DMS79 treated with DMSO at 0.1 percent for 48 hours (cell line): ENCODE measurements at places on chromosomes 7 and 10.

DNA sequence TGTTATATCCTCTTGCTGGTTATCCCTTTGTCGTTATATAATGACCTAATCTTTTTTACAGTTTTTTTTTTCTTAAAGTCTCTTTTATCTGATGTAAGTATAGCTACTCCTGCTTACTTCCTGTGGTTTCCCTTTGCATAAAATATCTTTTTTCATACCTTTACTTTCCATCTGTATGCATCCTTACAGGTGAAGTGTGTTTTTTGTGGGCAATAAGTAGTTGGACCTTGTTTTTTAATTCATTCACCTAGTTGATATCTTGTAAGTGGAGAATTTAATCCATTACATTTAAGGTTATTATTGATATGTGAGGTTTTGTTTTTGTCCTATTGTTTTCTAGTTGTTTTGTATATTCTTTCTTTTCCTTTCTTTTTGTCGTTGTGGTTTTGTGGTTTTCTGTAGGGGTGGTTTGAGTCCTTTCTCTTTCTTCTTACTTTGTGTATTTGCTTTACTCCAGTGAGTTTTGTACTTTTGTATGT lies 168.6 kb downstream of the MLLT10 start:
- no peak for DNase-seq

DNA sequence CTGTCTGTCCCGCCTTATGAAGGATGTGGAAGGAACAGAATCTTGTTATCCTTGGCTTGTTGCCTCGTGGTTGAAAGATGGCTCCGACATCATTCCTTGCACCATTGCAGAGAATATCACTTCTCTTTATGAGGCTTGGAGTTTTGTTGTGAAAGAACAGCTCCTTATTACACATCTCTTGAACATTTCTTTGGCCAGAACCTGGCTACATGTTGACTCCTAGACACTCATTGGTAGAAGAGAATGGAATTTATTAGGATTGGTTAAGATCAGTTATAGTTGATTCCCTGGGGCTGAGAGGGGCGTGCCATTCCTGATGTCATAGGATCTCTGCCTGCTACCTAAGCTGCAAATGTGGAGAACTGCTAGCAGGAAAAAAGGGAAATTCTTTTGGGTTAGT lies 180.5 kb upstream of the CTBP2 start:
- no peak for DNase-seq

GRCh38 chr10:88979603-88980002 lies 11.0 kb upstream of the FAS start:
- DNase-seq: no peak

DNA sequence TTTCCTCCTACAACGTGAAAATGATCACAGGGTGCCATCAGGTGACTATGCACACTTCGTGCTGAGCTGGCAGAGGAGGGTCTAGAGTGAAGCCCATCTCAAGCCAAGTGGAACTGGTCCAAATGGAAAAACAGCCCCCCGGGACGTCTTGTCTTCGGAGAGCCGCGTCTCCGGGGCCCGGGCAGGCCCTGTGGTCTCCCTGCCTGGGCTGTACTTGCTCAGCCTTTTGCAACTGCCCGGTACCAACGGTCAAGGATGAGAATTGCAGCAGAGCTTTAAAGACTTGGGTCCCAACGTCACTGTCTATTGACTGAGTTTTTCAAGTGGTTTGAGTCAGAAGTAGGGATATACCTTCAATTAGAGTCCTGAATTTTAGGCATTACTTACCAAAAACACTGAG lies 315.5 kb downstream of the PTPRN2 start:
- DNase-seq: no peak

- peak; percentile 33 for DNase-seq
Measured at GRCh38 chr7:149714910-149715471, 58.4 kb downstream of the ZNF467 start.

DNA sequence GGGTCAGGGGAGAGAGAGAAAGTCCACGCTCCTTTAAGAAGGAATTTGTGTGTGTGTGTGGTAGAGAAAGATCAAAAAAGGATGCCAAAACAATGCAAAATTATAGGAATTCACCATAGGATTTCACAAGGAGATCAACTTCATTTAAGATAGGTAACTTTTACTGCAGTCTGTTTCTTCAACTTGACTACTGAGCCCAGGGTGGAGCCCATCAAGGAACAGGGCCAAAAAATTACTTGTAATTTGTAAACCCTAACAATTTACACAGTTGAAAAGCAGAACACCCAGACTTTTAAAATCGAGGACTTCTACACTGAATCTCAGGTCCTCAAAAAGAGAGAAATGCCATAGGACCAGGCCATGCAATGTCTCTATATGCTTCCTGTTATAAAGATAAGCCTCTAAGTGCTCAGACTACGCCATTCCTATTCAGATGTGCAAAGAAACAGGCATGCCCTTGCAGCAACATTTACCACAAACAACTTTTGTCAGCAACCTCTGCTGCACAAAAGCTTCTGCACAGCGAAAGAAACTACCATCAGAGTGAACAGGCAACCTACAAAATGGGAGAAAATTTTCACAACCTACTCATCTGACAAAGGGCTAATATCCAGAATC lies 10.6 kb upstream of the GIMAP4 start:
- no peak for DNase-seq

DNA sequence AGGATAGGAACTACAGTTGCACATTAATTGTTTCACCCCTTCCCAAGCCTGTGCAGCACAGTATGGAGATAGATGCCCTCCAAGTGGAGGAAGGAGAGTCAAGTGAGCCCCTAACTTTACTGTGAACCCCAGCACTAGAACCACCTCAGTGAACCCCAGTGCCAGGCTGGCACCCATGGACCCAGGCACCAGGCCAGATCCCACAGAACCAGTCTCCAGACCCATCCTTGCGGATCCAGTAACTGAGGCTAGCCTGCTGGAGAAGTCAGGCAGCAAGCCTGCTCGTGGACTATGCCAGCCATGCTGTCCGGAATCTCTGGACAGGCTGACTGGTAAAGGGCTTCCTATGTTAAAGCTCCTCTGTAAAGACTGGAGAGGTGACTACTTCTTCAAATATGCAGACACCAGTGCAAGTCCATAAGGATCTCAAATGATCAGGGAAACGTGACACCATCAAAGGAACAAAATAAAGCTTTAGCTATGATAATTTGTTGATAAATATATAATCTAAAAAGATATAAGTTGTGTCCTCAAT lies 27.7 kb downstream of the SHOC2 start:
- DNase-seq: no peak

DNA sequence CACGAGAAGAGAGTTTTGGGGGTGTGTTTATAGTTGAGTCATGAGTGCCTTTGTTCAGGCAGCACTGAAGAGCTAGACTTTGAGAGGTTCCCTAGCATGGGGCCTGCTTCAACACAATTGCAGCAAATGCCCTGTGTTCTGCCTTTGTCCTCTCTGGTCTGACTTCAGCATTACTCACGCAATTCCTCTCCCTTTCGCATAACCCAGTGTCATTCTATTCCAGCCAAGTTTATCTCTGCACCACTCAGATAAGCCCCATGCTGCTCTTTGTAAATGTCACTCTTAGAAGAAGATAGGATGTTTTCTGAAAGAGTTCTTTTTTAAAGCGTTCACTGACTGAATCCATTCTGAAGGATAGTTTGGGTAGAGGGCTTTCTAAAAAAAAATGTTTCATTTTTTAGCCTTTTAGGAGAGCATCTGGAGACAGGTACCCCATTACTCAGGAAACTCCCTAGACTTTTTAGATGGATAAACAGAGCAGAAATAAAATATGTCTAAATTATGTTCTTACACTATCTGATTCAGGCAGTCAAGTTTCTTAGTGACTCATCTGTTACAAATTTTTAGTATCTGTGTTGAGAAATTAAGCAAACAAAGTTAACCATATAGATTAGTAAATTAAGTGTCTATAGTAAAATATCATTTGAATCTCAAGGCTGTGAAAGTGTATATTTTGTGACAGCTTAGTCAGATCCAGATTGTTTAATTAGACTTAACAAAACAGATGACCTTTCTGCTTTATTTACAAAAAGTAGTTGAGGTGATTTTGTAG lies 318.5 kb downstream of the GPR158 start:
- DNase-seq: no peak

GRCh38 chr7:93048136-93048930 lies 69.4 kb downstream of the SAMD9 start:
- DNase-seq: no peak

- DNase-seq: no peak
Measured at GRCh38 chr7:13153742-13154141, 466.3 kb downstream of the ARL4A start.

DNA sequence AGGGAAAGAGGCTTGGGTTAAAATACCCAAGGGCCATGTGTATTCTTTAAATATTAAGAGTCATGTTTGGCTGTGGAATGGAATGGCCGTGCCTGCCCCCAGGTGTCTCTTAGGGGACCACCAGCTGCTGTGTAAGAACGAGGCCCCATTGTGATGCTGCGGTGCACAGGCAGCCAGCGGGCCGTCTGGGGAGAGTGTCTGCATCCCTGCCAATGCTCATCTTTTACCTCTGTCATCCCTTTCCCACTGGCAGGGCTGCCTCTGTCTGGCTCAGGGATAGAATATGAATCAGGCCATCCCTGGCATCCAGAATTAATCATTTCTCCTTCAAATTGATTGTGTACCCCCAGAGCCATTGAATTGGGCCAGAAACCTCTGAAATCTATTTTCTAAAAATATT lies 137.8 kb upstream of the GALNT17 start:
- no peak for DNase-seq

GRCh38 chr7:148286150-148286549 lies 304.4 kb upstream of the C7orf33 start:
- peak; percentile 21 for DNase-seq

- no peak for DNase-seq
Measured at GRCh38 chr7:131829947-131830558, 273.6 kb upstream of the PODXL start.

DNA sequence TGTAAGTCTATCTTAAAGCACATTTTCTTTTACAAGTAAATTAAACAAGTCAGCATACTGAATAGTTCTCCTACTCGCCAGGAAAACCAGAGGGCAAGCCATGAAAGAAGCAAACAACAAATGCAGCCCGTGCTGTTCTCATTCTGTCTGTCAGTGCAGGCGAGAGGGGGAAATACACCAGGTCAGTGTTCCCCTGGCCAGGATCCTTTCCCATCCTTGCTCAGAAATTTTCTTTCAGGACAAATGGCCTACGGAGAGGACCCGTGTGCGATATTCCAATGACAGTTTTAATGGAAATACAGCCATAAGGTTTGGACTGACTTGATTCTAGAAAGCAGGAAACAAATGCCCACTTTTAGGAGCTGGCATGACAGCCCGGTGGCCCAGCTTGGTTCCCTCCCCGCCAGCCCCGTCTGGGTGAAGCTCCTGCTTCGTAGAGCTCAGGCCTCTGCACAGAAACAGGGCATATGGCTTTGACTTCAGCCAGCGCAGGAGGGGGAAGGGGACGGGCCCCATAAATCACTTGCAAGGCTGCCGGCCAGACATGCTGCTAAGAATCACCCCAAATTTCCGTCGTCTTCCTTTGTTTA lies 67.8 kb downstream of the FRMD4A start:
- DNase-seq: no peak

- DNase-seq: peak; percentile 16
Measured at GRCh38 chr7:52151559-52151958, 835.0 kb upstream of the COBL start.

- DNase-seq: no peak
Measured at GRCh38 chr10:101609481-101609880, 21.4 kb downstream of the DPCD start.

DNA sequence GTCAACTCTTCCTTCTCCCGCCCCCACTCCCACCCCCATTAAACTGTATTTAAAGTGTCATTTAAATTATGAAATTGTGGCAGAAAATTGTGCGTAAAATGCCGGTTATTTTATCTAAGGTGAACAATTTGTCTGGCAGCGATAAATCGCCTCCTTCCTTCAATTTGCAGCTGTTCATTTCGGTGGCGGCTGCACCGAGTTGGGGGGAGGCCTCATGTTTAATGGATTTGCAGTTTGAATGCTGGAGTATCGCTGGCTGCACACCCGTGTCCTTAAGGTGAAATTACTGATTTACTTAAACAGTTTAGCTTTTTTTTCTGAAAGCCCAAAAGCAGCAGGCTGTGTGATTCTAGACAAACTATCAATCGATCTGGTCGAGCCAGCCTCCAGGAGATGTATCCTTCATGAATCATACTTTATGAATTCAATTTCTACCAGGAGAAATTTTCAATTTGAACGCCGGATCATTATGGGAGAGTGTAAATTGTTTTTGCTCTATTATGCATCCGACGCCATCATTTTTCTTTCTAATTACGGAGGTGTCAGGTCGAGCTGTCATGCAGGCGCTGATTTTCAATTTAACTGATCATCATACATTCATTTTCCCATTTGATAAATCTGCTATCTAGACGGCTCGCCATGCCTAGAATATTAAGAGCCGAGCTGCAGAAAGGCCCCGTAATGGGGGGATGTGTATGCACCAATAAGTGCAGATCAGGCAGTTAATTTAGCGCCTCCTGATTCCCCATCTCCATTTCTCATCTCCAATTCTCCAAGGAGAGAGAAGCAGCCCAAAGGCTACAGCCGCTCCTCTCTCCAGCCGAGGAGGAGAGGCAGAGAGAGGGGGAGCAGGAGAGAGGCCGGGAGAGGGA lies 6.5 kb downstream of the UNCX start:
- no peak for DNase-seq

GRCh38 chr7:8982338-8982992 lies 549.1 kb downstream of the NXPH1 start:
- no peak for DNase-seq

GRCh38 chr10:16184906-16185305 lies 251.9 kb upstream of the PTER start:
- DNase-seq: no peak

DNA sequence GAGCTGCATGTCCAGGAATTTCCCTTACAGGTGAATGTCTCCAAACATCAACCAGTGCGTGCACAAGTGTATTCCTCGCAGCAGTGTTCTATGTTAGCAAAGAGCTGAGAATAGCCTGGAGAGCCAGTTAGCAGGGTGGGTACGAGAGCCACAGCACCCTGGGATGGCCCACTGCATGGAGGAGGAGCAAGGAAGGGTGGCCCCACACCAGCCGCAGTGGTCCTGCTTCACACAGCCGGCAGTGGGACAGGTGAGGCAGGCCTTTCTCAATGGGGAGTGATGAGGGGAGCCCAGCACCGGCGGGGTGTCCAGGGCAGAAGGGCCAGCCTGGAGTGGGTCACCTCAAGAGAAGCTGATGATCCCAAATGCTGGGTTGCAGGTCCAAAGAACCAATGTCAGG lies 240.7 kb downstream of the TCERG1L start:
- DNase-seq: no peak

DNA sequence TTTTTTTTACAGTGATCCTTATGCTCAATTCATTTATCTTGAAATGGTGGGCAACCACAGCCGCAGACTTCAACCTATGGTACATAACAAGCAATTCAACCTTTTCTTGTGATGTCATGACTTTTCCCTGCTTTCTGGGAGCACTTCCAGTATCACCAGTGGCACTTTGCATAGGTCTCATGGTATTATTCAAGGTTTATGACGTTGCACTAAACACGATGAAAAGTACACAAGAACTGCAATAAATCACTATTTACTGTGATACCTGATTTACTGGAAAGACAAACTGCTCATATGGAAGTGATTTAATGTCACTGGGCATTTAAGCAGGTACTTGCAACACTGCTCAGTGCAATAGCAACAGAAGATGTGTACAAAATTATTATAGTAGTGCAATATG lies 251.7 kb upstream of the CXCL12 start:
- DNase-seq: no peak
